T-helper 17 cell (primary cell): ENCODE measurements at places on chromosomes 1 and 21.

DNA sequence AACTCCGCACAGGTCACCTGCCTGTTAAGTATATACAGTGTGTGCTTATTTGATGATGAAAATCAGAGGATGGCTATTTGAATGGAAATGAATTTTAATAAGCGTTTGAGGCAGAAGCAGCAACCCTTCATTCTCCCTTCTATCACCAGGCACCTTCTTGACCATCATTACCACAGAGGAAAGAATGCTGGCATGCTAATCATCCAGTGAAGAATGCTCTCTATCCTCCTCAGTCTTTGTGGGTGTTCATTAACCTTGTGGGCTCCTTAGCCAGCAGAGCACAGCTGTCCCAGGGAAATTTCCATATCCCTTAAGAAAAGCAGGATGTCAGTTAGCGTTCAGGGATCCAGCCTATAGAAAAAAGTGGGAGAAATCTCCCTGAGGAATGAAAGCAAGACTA, 428.0 kb upstream of the CAMK1G start:
- no peak overlapping the region for H3K27ac ChIP-seq
- peaks cover 2% of the 10 kb centered on the region for H3K4me1 ChIP-seq
- peaks cover 4% of the 10 kb centered on the region for H3K27me3 ChIP-seq

- no peaks in the 10 kb centered on the region for H3K4me1 ChIP-seq
- no peaks in the 10 kb centered on the region for H3K27me3 ChIP-seq
- H3K4me3 ChIP-seq: no peak overlapping the region
- no peak overlapping the region for H3K27ac ChIP-seq
- no peak for DNase-seq
Measured at GRCh38 chr1:166197597-166197996, 30.8 kb upstream of the FAM78B start.

- no peak for DNase-seq
- no peaks in the 10 kb centered on the region for H3K27me3 ChIP-seq
- H3K4me3 ChIP-seq: no peak overlapping the region
- no peak overlapping the region for H3K27ac ChIP-seq
Measured at GRCh38 chr1:69172003-69173000, 395.4 kb upstream of the LRRC7 start.

GRCh38 chr1:9374748-9375341, 82.2 kb downstream of the SPSB1 start:
- no peak for DNase-seq
- no peak overlapping the region for H3K27ac ChIP-seq
- H3K36me3 ChIP-seq: no peaks in the 10 kb centered on the region
- peaks cover 4% of the 10 kb centered on the region for H3K4me1 ChIP-seq

DNA sequence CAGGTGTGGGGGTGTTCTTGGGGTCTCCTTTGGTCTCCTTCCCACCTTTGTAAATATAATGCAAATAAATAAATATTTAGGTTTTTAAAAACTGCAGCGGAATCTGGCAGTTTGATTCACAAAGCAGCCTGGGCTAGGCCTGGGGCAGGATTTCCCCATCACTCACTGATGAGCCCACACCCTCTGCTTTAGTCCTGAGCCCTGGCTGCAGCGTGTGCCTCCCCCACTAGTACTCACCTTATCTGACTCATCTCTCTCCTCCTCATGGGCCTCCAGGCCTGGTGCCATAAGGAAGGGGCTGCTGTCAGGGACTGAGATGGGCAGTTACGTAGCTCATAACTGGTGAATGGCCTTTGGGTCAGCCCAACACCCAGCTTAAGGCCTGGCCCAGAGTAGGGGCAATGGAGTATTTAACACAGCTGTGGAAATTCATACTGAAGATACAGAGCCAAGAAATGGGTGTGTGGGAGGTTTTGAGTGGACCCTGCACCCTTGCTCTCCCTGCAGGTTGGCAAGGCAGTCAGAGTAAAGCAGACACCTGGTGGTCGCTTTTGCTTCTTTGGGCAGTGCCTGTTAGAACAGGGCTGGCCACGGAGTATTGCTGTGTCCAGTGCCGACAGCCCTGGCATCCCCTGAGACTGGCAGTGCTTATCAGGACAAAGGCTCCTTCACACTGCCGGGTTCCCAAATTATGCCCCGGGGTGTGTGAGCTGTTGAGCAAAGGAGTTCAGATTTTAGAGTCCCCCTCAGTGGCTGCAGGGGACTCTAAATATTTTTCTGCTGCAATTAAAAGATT, 39.7 kb downstream of the AZIN2 start:
- H3K27me3 ChIP-seq: no peaks in the 10 kb centered on the region
- peaks cover 13% of the 10 kb centered on the region for H3K4me1 ChIP-seq
- no peak overlapping the region for H3K27ac ChIP-seq
- H3K4me3 ChIP-seq: no peak overlapping the region
